ENCODE measurements at places on chromosomes 16 and 17. TPM values are rescaled to one million over a fixed set of nuclear protein-coding genes. Genes with fewer than 3 reads are reported as not detected.

Gene PRSS27
- total RNA-seq, result 0.76 TPM

Gene LLGL2
- 529 TPM for total RNA-seq

Gene CHST6
- total RNA-seq, result 4.0 TPM

Gene CACNG5
- total RNA-seq, result not detected
